ENCODE measurements at places on chromosomes 1 and 21.

DNA sequence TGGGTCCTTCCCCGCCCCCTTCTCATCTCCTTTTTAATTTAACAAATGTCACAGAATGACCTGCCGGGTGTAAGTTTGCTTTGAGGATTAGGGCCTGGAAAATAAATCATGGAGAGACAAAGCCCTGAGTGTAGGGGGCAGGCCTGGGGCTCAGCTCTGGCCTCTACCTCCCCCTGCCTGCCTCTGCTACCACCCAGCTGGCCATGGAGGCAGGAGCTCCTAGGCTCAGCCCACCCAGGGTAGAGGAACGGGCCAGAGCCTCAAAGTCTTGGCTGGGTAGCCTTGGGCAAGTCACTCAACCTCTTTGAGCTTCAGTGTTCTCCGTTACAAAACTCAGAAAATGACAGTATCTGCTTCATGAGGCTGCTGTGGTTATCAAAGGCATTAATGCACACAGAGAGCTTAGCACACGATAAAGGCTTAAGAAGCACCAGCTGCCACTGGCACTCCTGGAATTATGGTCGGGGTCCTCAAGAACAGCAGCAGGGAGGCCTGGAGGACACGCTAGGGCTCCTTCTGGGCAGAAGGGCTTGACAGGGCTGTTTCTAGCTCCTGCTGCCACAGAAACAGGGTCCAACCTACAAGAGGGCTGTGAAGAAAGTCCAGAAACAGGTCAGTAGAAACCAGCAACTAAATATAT is 39.0 kb downstream of the LRP8 start:
- DNase-seq: no peak

- no peak for DNase-seq
These were observed 57.4 kb downstream of the COL6A1 start for GRCh38 chr21:46038871-46039397.

GRCh38 chr1:152907686-152908601 is at the start of gene IVL:
IVL (plus strand) TSS chr1:152908546; CDS start chr1:152909798, 1,252 bp downstream.
- no peak for DNase-seq

DNA sequence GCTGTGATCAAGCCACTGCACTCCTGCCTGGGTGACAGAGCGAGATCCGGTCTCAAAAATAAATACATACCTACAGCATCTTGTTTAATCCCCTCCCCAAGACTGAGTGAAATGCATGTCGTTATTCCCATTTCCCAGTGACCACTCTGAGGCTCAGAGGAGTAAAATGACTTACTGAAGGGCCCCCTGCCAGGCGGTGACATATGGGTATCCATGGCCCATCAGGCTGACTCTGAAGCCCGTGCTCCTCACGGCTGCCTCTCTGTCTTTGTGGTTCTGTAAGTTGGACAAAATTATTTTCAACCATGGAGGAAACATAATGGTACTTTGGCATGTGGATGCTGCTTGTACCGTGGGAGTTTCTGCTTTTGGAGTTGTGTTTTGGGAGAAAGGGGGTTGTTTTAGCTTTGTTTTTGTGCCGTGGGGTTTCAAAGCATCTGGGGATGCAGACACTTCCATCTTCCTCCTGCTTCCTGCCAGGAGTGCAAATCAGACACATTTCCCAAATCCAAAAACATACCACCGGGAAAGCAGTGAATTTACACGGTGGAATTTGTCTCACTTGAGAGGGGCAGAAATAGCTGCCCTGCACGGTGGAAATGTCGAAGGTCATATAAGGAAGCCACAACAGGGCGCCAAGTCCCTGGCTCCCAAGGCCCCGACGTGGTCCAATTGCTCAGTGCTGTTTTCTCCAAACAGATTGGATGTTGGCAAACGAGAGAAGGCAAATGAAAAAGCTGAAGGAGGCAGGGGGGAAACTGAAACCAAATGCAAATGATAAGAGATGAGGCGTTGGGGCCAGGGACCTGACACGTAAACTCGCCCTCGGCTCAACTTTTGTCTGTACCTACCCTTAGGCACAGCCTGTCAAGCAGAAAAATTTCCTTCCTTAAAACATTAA is 17.1 kb upstream of the PINK1 start:
- no peak for DNase-seq

- no peak for DNase-seq
These were observed 16.3 kb upstream of the PHLDA3 start for GRCh38 chr1:201485184-201485774.

DNA sequence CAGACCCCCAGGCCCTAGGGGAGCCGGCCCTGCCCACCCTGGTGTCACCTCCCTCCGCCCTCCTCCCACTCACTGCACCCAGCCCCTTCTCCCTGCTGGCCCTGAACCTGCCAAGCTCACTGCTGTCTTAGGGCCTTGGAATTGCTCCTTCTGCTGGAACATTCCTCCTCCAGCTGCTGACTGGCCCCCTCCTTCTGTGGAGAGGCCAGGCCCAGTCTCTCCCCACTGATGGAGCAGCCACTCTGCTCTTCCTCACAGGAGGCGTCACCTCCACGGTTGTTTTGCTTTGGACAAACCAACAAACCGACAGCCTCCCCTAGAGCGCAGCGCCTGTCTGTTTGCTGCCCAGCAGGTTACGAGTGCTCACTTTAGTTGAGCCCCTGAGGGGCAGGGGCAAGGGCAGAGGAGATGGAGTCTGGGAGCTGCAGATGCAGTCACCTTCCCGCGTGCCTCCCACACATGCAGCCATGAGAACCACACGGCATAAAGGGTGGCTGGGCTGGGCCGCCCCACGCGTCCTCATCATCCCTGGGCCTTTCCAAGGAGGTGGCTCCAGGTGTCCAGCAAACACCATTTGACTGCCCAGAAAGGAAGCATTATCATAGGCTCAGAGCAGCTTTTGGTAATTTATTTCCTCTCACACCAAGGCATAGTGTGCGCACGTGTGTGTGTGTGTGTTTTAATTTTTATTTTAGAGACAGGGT is 9.4 kb downstream of the OXCT2 start:
- no peak for DNase-seq

- DNase-seq: no peak
These were observed 730 bp downstream of the CDC42SE1 start for GRCh38 chr1:151058692-151059091.

GRCh38 chr21:37210130-37210529 is 57.0 kb downstream of the VPS26C start:
- DNase-seq: no peak

GRCh38 chr1:172727956-172728603 is 69.2 kb downstream of the FASLG start:
- DNase-seq: no peak

DNA sequence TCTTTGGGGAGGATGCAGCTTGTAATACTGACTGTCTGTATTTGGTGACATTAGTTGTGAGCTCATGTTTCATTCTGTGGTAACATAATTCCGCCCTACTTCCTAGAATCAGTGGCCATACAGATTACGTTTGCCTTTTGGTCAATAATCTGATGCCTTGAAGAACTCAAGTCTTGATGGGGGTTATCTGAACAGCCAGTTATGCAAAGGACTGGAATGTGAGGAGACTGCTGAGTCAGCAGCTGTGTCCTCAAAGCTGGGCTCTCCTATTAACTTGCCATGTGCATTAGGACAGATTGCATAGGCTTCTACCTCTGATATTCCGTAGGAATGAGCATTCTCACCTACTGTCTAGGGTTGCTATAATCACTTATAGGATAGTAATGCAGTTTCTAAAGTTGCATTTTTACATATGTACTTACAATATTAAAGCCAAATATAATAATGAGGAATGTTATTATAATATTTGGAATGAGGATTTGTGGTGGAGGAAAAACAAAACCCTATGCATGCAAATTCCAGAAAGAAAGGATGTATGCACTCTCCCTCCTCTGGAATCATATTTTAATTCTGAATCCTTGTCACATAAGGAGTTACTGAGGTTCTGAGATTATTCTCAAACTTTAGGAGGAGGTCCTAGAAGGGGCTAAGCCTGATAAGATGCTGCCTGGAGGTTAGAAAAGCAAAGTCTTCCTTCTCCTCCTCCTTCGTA is 116.0 kb downstream of the NOS1AP start:
- no peak for DNase-seq

DNA sequence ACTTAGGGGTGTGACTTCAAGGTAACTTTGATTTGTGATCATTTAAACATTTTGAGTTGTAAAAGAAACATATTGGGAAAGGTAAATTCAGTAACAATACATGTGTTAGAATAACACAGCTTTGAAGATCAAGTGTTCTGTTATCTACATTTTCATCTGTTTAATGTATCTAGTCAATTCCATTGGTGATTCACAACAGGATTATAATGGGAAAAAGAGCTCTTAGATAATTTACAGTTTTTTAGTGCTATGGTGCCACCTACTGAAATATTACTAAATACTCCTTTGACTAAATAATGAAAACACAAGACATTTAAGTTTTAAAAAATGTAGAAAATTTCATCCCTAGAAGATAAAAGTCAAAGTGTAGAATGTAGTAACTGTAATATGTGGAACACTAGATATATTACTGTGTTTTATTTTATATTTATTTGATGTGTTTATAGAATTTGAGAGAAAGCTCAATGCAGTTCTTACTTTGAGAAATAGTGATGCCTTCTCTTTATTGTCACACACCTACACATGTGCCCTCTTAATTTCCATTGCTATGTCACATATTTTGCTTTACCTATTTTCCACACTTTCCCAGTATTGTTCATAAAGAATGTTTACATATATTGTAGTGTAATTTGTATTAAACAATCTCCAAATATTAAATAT is 47.4 kb downstream of the PTPRC start:
- no peak for DNase-seq

GRCh38 chr1:224411766-224412165 is 22.8 kb downstream of the WDR26 start:
- no peak for DNase-seq

DNA sequence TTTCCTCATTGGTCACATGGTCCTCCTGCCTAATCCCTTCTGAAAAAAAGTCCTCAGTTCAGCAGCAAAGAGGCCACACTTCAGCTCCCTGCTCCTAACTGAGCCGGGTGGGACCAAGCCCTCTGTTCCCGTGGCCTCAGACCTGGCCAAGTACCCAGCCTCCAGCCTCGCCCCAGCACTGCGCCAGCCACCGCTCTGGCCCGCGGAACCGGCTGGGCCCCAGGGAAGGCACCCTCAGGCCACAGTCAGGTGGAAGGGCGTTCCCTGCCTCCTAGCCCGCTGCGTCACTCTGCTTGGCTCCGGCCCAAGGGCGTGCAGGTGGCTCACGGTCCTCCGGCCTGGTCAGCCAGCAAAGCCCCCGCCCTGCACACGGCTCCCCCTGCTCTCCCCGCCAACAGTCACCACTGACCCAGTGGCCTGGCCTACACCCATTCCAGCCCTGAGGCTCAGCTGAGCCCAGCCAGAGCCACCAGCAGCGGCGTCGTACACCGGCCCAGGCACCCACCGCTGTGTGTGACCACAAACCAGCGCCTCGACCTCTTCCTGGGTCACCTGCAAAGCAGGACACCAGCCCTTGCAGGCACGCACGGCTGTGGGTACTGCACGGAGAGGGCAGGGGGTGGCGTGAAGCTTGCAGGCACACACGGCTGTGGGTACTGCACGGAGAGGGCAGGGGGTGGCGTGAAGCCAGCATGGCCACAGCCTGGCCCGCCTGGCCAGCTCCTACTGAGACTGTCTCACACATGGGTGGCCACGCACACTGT is 19.4 kb downstream of the NADK start:
- DNase-seq: no peak

- DNase-seq: no peak
These were observed 164.7 kb upstream of the KCNJ15 start for GRCh38 chr21:38092051-38092450.

- no peak for DNase-seq
These were observed 9.0 kb downstream of the UMODL1 start for GRCh38 chr21:42079939-42080787.

DNA sequence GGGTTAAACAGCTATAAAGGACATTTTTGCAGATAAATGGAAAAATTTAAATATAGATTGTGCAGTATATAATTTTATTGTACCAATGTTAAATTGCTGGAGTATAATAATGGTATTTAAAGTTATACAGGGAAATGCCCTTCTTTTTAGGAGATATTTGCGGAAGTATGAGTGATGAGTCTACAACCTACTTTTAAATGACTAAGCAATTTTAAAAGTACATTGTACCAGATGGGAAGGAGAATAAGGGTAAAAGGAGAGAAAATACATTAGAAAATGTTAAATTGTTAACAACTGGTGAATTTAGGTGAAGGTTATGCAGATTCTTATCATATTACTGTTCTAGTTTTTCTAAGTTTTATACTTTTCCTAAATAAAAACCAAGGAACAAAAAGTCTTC is 91.8 kb downstream of the ZZZ3 start:
- no peak for DNase-seq

- no peak for DNase-seq
These were observed 33.0 kb downstream of the PDE4B start for GRCh38 chr1:65825741-65826140.

GRCh38 chr1:183903101-183903500 is 98.2 kb downstream of the RGL1 start:
- no peak for DNase-seq

GRCh38 chr1:154746622-154747299 is 123.3 kb downstream of the KCNN3 start:
- DNase-seq: no peak

DNA sequence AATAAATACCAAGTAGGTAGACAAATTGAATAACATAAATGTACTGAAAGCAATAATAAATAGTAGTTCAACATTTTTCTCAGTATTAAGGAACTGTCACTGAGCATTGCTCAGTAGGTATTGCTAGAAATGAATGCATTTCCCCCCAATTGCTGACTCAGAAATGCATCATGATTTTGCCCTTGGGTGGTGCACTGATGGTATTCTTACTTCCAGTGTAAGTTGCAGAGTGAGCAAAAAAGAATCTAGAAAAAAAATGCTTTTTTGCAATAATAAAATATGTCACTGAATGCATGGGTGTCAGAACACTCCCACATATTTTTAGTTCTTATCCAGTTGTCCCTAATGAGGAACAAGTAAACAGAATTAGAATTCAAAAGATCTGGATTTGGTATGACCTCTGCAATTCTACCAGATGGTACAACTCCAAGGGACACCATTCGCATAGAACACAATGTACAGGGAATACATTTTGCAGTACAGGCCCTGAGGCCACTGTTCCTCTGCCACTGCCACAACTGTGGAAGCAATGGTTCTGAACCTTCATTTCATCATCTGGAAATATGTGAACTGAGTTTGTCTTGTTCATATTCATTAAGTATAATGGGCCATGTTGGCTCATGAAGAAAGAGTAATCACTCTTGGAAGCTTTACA is 78.0 kb downstream of the ATP6V1G3 start:
- no peak for DNase-seq

DNA sequence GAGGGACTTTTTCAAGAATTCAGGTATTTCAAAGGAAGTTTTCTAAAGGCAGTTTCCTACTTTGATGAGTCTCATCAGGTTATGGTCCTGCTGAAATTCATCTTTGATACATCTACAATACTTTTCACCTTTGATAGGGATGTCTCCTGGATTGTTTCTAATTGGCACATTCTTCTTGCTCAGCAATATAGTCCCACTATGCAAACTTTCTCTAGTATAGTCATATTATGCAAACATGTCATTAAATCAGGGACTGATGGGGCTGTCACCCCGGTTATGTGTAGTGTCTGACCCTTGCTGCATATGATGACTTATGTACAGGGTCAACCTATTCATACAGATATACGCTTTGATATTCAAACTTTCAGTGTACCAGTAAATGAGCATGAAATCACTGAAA is 379 bp upstream of the FCRL1 start:
- no peak for DNase-seq
